ENCODE measurements at places on chromosomes 11 and 22. TPM values are rescaled to one million over a fixed set of nuclear protein-coding genes. Genes with fewer than 3 reads are reported as not detected.

The PRR5L gene
- 2.3 TPM for total RNA-seq

The SELENOM gene
- total RNA-seq, result 104 TPM

The KDM4E gene
- not detected for total RNA-seq

The OR6A2 gene
- total RNA-seq, result not detected

The TMEM86A gene
- total RNA-seq, result 1.6 TPM

The ARL14EP gene
- total RNA-seq, result 16.0 TPM

The EI24 gene
- total RNA-seq, result 106 TPM

- DNase-seq, result no peak
- H3K27me3 ChIP-seq, result no peaks in the 10 kb centered on the region
- peak overlapping the region; percentile 63 for H3K27ac ChIP-seq
- no peak overlapping the region for H3K4me3 ChIP-seq
- H3K4me1 ChIP-seq, result peaks cover 11% of the 10 kb centered on the region
Observed at GRCh38 chr11:100776212-100776896, 89.3 kb downstream of the ARHGAP42 start.

- H3K4me1 ChIP-seq, result peaks cover 8% of the 10 kb centered on the region
- no peak overlapping the region for H3K4me3 ChIP-seq
- DNase-seq, result no peak
- peak overlapping the region; percentile 58 for H3K27ac ChIP-seq
Observed at GRCh38 chr22:31275018-31275417, 17.3 kb downstream of the PIK3IP1 start.

DNA sequence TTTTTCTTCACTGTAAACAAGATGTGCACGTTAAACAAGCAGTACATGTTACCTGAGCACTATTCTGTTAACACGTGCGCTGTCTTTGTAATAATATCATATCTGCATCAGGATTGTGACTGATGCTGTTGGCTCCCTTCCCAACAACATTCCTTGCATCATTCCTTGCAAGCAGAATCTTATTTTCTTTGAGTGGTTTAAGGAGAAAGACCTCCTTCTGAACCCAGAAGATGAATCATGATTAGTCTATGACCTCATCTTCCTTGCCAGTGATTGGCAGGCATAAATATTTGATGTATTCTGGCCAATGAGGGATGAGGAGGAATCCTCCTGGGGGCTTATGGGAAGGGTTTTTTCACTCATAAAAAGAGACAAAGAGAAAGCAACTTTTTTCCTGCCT, 46.2 kb downstream of the C11orf71 start:
- H3K27ac ChIP-seq, result no peak overlapping the region
- no peak overlapping the region for H3K4me3 ChIP-seq
- H3K27me3 ChIP-seq, result no peaks in the 10 kb centered on the region
- no peaks in the 10 kb centered on the region for H3K36me3 ChIP-seq
- no peak for DNase-seq

DNA sequence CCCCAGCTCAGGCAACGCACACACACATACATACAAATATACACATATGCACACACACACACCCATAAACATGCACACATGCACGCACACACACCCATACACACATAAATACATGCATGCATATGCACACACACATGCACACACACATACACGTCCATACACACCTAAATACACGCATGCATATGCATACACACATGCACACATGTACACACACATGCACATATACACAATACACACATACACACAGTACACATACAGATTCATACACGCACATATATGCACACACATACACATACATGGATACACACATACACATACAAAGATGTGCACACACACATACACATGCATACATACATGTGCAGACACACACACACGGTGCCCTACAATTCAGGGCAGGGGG, 496.6 kb downstream of the TBC1D22A start:
- no peak overlapping the region for H3K4me3 ChIP-seq
- no peak overlapping the region for H3K27ac ChIP-seq
- no peaks in the 10 kb centered on the region for H3K4me1 ChIP-seq
- no peaks in the 10 kb centered on the region for H3K36me3 ChIP-seq

DNA sequence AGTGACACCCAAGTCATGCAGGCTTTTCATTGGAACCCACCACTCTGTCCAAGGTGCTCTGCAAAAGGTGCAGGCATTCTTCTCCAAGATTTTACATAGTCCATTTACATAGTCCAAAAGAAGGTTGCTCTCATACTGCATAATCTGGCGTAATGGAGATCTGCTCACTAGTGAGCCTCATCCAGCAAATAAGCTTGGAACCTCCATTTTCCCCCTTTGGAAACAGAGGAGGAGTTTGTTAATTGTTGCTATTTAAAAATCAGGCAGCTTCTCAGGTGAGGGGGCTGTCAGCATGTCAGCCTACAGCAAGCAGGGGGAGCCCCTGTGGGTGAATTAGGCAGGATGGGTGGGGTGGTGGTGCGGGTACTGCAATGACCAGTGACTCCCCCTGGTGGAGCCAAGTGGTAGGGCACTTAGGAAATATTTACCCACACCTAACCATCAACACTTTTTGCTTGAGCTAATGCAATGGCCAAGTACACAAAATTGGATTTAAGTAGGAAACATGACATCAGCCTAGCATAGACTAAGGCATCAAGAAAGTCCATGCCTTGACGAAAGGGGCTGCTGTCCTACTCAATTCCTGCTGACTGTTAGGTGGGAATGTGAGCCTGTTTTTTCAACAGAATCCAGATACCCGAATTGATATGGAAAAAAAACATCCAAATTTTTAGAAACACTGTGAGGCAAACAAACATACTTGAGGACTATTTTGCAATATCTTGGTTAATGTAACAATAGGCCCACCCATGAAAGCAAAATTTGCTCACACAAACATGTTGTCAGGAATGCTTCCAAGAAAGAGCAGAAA, 64.5 kb downstream of the AMBRA1 start:
- H3K4me1 ChIP-seq, result peaks cover 18% of the 10 kb centered on the region
- H3K27me3 ChIP-seq, result no peaks in the 10 kb centered on the region
- DNase-seq, result peak; percentile 7
- H3K27ac ChIP-seq, result no peak overlapping the region
- H3K36me3 ChIP-seq, result no peaks in the 10 kb centered on the region
- no peak overlapping the region for H3K4me3 ChIP-seq

- peaks cover 24% of the 10 kb centered on the region for H3K4me1 ChIP-seq
- no peak for DNase-seq
- no peaks in the 10 kb centered on the region for H3K36me3 ChIP-seq
- no peak overlapping the region for H3K27ac ChIP-seq
- no peaks in the 10 kb centered on the region for H3K27me3 ChIP-seq
- H3K4me3 ChIP-seq, result no peak overlapping the region
Observed at GRCh38 chr11:60873533-60873932, 6.2 kb downstream of the ZP1 start.

- no peak overlapping the region for H3K27ac ChIP-seq
- no peaks in the 10 kb centered on the region for H3K4me1 ChIP-seq
- H3K27me3 ChIP-seq, result no peaks in the 10 kb centered on the region
- H3K36me3 ChIP-seq, result no peaks in the 10 kb centered on the region
- DNase-seq, result no peak
- H3K4me3 ChIP-seq, result no peak overlapping the region
Observed at GRCh38 chr11:102538932-102539331, 8.4 kb upstream of the MMP7 start.

GRCh38 chr22:45917146-45917545, 59.8 kb downstream of the WNT7B start:
- no peaks in the 10 kb centered on the region for H3K36me3 ChIP-seq
- peaks cover 14% of the 10 kb centered on the region for H3K27me3 ChIP-seq
- DNase-seq, result no peak
- no peak overlapping the region for H3K27ac ChIP-seq

DNA sequence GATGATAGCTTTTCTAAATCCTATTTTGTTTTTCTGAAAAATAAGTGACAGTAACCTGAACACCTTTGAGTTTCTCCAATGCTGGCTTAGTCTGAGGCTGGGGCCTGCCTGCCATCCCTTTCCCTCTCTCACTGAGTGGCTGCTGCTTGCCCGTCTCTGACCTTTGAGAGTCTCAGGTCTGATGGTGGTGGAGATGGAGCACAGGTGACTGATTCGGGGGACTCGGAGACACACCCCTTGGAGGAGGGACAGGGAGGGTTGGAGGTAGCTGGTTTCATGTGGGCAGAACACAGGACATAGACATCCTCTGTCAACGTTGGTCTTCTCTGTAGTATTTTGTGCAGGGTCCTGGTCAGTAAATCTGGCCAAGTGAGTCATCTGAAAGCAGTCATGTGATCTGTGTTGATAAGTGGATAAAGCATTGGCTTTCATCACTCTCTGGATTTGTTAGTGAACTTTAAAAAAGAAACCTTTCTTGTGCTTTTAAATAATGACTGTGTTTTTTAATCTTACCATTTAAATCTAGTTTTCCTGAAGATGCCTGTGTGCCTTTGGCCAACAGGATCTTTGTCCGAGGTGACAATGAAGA, 47.1 kb upstream of the CLDN5 start:
- H3K4me3 ChIP-seq, result no peak overlapping the region

- no peak overlapping the region for H3K27ac ChIP-seq
- H3K4me3 ChIP-seq, result no peak overlapping the region
- H3K27me3 ChIP-seq, result no peaks in the 10 kb centered on the region
- DNase-seq, result no peak
Observed at GRCh38 chr22:17434856-17435255, 65.6 kb downstream of the CECR2 start.

All from esophagus squamous epithelium (tissue), 5 donors.